ENCODE measurements at places on chromosomes 5 and 9.

DNA sequence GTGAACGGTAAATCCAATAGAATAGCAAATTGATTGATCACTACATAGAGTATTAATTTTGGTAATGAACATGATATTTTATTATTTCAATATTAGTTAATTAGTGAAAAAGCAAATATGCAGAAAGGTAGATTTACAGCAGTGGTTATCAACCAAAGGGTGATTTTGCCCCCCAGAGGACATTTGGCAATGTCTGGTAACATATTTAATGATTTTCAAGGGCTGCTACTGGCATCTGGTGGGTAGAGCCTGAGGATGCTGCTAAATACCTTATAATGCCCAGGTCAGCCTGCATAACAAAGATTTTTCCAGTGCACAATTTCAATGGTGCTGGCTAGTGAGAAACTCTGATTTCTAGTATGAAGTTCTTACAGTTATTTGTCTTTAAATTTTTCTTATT lies 1313.7 kb downstream of the PTPRD start:
- DNase-seq: no peak

GRCh38 chr5:62134811-62135210 lies 171.2 kb upstream of the KIF2A start:
- DNase-seq: peak; percentile 47

DNA sequence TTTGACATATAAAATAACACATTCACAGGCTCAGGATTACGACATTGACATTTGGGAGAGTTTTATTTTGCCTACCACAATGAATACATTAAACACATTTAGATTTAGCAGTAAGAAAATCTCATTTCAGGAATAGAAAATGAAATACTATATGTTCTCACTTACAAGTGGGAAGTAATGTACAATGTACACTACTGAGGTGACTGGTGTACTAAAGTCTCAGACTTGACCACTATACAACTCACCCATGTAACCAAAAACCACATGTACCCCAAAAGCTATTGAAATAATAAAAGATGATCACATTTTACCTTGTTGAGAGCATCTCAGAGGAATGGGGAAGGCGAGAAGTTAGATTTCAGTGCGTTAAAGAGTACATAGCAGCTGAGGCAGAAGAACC lies 1202.4 kb upstream of the SEMA6A start:
- no peak for DNase-seq

GRCh38 chr9:82961504-82962125 lies 101.3 kb downstream of the RASEF start:
- peak; percentile 65 for DNase-seq

DNA sequence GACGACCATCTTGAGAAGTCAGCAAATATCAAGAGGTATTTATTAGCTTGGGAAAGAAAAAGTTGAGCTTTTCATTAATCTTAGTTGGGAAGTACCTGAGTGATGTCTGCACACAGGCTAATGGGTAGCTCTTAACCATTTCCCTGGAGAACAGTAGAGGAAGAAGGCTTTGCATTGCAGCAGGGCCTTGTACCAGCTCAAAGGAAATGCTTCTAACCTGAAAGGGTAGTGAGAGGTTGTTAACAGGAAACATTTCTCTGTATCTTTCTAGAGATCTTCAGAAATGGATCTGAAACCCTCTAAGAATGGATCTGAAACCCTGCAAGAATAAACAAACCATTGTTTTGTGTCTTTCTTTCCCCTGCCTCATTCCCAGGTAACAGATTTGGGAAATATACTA lies 393.3 kb downstream of the PLK2 start:
- DNase-seq: no peak

GRCh38 chr5:73831066-73831465 lies 205.1 kb downstream of the ARHGEF28 start:
- DNase-seq: no peak

DNA sequence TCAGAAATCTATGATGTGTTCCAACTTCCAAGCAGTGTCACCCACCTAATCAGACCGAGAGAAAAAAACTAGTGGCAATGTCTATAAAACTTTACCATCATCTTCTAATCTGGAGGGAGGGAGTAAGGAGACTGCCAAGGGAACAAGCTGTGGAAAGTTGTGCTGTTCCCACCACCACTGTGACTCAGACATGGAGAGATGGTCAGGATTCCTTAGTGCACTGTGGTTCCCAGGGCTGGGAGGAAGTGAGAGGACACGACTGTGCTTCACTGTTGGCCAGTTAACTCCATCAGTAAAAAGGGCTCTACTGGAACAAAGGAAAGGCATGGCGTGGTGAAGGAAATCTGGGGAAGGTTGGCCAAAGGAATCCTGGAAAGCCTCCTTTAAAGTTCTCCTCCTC lies 18.8 kb downstream of the TICAM2 start:
- peak; percentile 84 for DNase-seq

- no peak for DNase-seq
Measured at GRCh38 chr5:18932081-18932480, 1055.9 kb downstream of the CDH18 start.

DNA sequence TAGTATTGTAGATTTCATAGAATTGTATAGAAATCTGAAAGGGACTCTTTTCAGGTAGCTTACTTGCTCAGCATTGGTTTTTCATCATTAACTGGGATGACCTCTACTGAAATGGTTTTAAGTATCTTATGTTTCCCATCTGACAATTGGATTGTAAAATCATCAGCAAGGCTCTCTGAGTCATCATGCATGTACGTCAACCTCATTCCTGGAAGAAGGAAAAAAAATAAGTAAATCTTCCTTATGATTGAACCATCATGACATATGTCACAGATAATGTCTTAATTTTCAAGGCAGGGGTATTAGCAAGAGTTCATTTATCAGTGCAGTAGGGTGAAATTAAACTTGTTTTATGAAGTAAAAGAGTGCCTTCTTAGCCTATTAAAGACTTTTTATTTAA lies 74.9 kb upstream of the CER1 start:
- peak; percentile 55 for DNase-seq

DNA sequence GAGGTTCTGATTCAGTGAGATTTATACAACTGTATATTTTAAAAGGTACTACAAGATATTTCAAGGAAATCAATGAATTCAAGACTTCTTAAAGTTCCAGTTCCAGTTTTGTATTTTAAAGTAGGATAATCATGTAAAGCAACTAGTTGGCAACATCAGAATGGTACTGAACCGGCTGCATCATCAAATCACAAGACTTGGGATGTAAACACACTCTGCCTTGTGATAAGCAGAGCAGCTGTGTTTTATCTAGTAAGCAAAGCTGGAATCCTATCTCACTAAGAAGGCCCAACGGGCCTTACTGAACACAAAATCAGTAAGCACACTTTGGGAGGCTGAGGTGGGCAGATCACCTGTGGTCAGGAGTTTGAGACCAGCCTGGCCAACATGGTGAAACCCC lies 327.2 kb upstream of the NREP start:
- DNase-seq: no peak

- peak; percentile 88 for DNase-seq
Measured at GRCh38 chr9:35945341-35946018, 12.5 kb downstream of the OR2S2 start.

DNA sequence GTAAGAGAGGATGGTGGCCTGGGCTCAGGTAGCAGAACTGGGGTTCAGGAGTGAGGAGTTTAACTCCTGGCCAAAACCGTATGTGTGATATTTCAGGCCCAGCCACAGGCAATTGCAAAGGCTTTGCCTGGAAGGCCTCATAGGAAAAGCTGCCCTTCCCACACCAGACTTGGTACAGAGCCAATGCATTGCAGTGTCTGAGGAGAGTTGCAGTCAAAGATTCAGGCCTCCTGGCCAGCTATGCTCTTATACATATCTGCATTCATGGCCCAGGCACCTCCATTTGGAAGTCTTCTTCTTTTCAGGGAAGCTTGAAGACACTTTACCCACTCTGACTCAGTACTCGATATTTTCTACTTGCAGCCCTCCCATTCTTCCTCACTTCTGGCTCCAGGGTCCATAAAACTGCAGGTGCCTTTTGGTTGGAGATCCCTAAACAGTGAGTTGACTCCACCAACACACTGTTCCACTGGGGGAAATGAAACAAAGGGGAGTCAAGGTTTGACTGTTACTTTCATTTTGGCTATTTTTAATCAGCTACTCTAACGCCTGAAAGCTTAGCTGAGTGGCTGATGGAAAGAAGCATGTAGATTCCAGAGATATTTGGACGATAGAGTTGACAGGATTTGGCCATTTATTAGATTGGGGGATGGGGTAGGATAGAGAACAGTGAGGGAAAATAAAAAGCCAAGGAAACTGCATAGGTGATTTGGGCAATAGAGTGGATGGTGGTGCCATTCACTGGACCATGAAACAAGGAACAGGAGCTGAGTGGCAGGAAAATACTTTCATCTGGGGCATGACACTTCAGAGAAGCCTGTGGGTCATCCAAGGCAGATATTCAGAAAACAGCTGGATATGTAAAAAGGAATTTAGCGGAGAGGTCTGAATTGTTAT lies 30.6 kb upstream of the IL33 start:
- no peak for DNase-seq

DNA sequence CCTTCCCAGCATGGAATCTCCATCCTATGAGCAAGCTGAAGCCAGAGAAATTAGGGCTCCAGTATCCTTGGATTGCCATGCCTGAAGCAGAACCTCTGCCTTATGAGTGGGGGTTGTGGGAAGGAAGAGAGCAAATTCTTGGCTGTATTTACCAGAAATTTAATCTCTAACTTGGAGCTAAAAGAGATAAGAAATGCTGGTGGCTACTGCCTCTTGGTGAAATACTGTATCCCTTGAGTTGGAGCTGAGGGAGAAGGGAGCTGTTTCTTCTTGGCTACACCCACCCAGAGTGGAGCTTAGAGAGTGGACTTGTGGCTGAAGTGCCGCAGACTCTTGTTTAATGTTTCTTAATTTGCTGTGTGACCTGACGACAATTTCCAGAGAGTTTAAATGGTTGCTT lies 447.3 kb downstream of the ARHGEF28 start:
- DNase-seq: no peak
